Stimulated activated CD4-positive, alpha-beta T cell treated with anti-CD3 and anti-CD28 coated beads, TNF-alpha, amount 100 ng/mL, for 1 hour (primary cell): ENCODE measurements at places on chromosomes 6 and 20.

DNA sequence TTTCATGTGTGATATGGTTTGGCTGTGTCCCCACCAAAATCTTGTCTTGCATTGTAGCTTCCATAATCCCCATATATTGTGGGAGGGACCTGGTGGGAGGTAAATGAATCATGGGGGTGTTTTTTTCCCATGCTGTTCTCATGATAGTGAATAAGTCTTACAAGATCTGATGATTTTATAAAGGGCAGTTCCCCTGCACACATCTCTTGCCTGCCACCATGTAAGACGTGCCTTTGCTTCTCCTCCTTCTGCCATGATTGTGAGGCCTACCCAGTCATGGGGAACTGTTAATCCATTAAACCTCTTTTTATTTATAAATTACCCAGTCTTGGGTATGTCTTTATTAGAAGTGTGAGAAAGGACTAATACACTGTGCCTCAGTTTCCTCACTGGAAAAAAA, 4.2 kb upstream of the IL22RA2 start:
- DNase-seq, result no peak

GRCh38 chr6:161333410-161333809, 59.5 kb upstream of the AGPAT4 start:
- no peak for DNase-seq

DNA sequence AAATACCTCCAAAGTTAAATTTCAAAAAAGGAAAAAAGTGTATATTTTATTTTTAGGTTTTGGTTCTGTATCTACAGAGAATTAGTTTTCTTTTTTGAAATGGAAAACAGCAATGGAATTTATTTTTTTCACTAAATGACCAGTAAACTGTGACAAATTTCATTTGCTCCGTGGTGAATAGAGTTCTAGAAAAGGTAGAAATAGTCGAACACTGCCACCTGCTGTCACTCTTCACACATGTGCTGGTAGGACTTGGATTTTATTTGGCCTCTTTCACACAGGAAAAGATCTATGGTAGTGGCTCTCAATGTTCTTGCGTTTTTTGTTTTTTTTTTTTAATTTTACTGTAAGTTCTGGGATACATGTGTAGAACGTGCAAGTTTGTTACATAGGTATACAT, 312.5 kb downstream of the EYA4 start:
- DNase-seq, result no peak

DNA sequence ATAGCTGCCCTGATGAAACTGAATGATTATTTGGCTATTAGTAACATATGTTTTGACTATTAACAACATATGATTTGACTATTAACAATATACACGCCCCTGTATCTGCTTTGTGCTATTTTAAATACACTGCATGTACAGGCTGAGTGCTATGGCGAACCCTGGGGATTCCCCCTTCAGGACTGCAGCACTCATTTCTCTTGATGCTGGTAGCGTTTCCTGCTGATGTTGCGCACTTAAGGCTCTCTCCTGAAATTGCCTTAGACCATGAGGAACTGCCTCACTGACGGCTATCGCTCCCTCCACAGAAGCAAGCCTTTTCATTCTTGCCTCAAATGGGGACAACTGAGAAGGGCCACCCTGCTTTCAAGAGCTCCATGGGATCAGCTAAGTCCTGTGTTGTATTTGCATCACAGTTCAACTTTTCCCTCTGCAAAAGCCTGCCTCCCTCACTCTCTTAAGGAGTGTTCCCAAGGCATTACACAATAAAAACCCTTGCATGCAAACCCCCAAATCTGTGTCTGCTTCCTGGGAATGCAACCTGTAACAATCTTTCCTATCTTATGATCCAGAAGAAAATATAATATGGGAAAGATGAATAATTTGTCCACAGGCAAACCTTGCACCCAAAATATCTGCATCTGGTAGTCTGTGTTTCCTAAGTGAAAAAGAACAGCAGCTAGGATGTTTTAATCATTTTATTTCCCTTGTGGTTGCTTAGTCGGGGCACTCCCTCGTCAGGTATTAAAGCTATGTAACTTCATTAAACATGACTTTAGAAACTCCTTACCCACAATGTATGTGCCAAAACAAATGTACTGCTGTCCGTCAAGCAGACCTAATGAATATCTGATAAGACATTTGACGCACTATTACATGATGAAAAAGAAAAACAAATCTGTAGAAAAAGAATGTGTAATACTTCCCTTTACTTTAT, 456.4 kb downstream of the COL12A1 start:
- no peak for DNase-seq

DNA sequence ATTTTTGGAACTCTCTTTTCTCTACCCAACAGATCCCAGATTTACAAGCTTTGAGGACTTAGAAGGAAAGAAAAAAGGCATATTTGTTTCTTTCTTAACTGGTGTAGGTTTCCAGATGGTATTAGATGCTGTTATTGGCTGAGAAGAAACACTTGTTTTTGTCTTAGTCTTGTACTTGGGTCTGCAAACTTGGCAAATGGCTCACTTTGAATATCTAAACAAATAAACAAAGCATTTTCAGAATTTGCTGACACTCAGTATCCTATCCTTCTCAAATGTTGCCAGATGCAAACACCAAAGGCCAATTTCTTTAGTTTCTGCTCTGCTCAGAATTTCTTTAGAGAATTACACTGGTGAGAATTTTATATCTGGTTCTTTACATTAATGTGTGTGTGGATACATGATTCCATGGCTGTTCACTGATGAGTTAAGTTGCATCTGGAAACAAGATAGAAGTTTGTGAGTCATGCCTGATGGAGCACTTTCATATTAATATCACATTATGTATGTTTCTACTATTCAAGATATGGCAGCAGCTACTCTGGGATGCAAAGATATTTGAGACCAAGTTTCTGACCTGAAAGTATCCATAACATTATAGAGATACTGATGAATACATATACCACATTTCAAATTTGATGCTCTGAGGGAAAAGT, 43.7 kb upstream of the CEP162 start:
- no peak for DNase-seq

- no peak for DNase-seq
Observed at GRCh38 chr20:49813305-49813974, 812 bp downstream of the SLC9A8 start.

- DNase-seq, result no peak
Observed at GRCh38 chr6:52336919-52337561, 24.9 kb upstream of the PAQR8 start.

DNA sequence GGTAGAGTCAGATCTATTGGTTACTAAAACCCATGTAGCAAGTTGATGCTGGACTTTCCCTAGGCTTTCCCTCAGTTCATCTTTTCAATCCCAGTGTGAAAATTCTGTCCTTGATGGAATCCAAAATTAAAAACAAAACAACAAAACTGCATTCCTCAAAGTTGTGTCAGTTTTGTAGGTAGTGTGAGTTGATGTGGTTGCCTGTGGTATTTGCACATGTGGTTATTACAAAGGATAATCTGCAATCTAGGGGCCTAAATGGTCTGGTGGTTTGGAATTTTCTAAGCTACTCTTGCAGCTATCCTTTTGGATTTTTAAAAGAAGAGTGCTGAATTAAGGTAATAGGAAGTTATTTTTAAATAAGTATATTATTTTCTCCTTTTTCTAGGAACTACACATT, 132.2 kb upstream of the SCGN start:
- no peak for DNase-seq

GRCh38 chr6:107786709-107787588, 37.2 kb downstream of the SCML4 start:
- no peak for DNase-seq

GRCh38 chr6:47729019-47729418, 30.6 kb downstream of the ADGRF4 start:
- DNase-seq, result no peak

DNA sequence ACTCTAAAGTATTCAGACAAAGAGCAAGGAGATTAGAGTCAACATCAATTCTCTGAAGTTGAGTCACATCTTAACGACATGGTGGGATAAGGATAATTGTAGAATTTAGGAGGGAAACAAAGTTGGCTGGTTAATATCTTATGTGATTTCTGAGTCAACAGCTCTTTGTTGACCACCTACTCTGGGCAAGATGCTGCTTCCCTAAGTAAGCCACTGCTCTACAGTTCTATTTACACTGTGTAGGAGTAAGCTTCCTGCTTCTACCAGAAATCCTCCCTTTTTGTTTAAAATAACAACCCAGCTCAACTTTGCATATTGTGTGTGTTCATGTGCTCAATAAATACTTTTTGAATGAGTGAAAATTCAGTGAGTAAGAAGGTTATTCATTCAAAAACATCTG, 3.1 kb downstream of the HS3ST5 start:
- no peak for DNase-seq

- no peak for DNase-seq
Observed at GRCh38 chr6:136895901-136896300, 26.2 kb upstream of the SLC35D3 start.

DNA sequence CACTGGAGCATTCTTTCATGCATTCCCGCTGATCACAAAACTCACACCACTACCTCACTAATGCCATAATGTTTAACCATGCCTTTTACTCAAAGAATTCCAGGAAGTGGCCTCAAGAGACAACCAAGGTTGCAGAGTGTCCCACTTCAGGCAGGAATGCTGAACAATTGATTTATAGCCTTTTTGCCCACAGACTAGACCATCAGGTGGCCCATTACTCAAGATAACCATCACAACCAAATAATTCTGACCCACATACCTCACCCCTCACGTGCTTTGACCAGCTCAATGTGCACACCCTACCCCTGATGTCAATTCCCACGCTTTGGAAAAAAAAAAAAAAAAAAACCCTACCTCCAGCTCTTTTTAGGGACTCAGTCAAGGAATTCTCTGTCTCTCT, 220.6 kb upstream of the UFL1 start:
- DNase-seq, result no peak

GRCh38 chr6:138719744-138720143, 53.8 kb upstream of the CCDC28A start:
- DNase-seq, result no peak

GRCh38 chr6:27188885-27189418, 58.5 kb upstream of the PRSS16 start:
- DNase-seq, result no peak

DNA sequence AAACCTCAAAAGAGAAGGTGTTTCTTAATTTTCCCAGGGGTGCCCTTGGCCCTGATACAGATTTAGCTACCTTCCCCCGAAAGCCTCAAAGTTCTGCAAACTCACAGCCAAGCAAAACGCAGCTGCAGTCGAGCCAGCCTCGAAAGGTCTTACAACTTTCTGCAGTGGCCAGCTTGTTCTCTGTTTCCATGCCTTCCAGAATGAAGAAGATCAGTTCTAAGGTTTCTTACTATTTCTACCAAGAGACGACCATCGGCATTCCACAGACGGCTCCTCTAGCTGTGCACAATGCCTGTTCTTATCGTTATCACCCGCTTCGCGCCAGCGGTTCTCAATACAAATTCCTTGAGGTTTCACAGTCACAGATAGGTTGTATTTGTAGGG, 28.5 kb upstream of the CCR6 start:
- DNase-seq, result no peak

GRCh38 chr20:31559704-31560093, 45.4 kb upstream of the ID1 start:
- no peak for DNase-seq

DNA sequence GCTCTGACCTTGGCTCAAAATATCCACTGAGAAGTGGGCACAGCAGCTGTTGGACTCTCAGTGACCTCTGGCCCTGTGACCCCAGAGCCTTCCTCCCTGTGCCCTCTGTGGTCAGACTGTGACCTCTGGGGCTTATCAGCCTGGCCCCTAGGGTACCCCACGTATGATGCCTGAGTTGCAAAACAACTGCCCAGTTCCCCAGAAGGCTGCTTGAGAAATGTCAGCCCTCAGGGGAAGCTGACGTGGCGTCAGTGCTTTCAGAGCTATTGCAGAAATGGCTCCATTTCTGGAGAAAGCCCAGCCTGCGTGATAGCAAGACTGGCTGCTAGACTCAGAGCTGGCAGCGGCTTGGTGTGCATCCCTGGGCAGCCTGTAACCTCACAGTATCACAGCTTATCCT, 31.5 kb upstream of the TGM2 start:
- DNase-seq, result no peak

DNA sequence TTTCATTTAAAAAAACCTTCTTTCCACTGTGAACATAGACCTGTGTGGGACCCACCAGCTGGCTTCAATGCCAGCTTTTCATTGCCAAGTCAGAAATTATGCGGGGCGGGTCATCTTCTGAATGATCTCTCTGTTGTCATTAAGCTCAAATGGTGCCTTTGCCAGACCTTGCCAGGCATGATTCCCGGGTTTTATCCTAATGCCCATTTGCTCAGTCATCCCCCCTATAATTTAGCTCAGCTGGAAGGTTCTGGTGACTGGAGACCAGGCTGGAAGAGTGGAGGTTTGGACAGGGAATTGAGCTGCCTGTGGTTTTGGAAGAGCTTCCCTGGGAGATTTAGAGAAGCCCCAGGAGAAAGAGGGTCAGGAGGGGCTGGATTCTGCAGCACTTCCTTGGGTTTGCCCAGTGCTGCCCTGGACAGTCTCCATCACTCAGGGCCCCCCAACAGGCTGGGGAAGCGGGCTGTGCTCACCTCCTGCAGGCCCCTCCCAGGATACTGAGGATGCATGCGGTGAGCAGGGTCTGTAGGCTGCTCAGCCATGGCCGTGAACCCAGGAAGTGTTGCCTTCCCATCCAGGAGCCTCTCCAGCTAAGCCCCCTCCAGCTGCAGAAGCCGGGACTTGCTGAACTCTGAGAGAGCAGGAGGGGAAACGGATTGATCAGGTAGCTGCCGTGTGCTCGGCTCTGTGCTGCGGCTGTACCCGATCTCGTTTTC, 273.0 kb downstream of the CDH4 start:
- DNase-seq, result no peak

- DNase-seq, result no peak
Observed at GRCh38 chr6:31418251-31418650, 14.9 kb downstream of the MICA start.

DNA sequence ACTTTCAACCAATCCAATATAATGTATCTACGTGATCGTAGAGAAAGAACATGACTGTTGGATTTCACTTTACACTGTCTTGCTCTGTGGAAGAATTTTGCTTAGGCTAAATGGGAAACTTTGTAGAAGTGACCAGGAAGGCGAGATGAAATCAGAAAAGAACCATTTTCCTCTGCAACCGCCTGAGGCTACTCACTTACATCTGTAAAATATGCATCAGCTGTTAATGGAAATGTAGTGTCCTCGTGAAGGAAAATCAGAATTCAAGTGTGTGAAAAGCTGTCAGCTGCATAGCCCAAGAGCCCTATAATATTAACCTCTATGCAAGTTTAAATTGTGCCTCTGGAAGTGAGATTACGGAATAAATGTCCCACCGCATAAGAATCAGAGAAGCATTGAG, 277.9 kb downstream of the C6orf118 start:
- DNase-seq, result no peak

DNA sequence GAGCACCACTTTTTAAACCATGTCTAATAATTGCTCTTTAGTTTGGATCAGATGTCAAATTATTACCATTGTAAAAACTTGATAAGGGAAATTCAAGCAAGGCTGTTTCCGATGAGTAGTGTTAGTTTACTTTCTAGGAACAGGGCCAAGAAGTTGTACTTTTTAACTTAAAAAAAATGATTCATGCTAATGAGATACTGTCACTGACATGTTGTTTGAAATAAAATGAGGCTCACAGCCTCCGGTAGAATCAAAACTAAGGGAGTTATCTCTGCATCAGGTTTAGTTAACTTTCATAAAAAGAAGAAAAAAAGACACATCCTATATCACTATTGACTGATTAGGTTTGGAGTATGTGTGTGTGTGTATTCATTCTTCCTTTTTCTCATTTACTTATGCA, 55.2 kb upstream of the SUPT3H start:
- DNase-seq, result no peak

- no peak for DNase-seq
Observed at GRCh38 chr6:34423254-34423653, 2.6 kb downstream of the RPS10 start.
